ENCODE measurements at places on chromosomes 11 and 22. TPM values are rescaled to one million over a fixed set of nuclear protein-coding genes. Genes with fewer than 3 reads are reported as not detected.

The ARHGAP20 gene
- total RNA-seq: not detected

The TTC36 gene
- not detected for total RNA-seq

DNA sequence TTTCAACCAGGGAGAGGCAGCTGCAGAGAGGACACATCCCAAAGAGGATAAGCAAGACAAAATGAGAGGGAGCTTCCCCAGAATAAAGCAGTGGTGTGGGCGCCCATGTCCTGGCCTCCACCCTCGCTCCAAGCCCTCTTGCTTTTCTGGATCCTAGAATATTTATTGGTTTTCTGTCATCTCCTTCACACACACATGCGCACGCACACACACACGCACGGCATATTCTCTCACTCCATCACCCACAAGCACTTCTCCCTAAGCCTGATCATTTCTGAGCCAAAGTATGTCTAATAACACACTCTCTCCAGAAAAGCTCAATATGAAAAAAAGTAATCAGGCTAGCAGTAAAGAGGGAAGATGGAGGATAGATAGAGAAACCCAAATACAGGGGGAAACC is 7.6 kb downstream of the IGSF9B start:
- no peaks in the 10 kb centered on the region for H3K36me3 ChIP-seq
- no peak overlapping the region for H3K4me3 ChIP-seq
- H3K4me1 ChIP-seq: peaks cover 42% of the 10 kb centered on the region
- no peak overlapping the region for H3K27ac ChIP-seq

GRCh38 chr11:34627197-34627596 is 6.3 kb downstream of the EHF start:
- DNase-seq: no peak
- peaks cover 12% of the 10 kb centered on the region for H3K4me1 ChIP-seq
- H3K4me3 ChIP-seq: no peak overlapping the region

DNA sequence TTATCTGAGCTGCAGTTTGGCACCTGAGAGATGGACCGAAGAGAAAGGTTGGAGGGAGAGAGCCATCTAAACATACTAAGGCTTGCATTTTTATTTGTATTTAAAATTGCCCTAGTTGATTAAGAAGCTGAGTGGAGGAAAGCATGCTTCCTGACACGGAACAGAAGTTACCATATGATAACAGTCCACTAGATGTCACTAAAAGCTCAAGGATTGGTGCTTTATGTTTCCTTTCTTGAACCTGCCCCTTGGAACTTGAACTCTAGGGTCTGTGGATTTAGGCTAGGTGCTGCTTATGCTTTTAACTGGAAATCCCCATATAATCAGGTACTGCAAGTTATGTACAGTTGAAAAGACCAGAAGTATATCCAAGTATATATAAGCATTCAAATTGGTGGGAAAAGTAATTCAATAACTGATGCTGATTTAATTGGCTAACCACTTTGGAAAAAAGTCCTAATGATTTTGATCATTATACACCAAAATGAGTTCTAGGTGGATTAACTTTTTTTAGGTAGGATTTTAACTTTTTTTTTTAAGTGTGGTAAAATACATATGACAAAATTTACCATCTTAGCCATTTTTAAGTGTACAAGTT is 9.5 kb downstream of the RBMXL2 start:
- no peak overlapping the region for H3K4me3 ChIP-seq
- peaks cover 3% of the 10 kb centered on the region for H3K27me3 ChIP-seq
- no peaks in the 10 kb centered on the region for H3K4me1 ChIP-seq
- peak; percentile 74 for DNase-seq
- H3K27ac ChIP-seq: no peak overlapping the region

DNA sequence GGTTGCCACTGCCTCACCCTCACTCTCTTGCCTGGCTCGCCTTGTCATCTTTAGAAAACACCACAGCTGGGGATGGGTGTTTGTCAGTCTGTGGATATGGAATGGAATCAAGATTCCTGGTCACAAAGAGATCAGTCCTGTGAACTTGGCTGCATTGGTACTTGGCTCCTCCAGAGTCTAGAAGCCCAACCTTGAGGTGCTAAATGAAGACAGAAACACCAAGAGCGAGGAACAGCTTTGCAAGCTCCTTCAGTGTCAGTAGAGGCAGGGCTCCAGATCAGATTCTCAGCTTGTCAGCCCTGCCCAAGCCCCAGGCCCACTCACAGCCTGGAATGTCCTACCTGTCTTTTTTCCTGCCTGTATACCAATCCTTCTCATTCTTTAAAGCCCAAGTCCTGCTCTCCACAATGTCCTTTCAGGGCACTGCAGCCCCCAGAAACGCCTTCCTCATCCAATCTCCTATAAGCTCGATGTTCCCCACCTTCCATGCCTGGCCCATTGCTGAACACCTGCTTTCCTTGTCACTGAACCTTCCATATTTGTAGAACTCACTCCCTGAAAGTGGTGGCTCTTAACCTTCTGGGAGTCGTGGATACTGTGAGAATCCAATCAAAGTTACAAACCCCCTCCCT is 188.9 kb downstream of the BCR start:
- DNase-seq: no peak
- no peak overlapping the region for H3K27ac ChIP-seq
- no peaks in the 10 kb centered on the region for H3K27me3 ChIP-seq

DNA sequence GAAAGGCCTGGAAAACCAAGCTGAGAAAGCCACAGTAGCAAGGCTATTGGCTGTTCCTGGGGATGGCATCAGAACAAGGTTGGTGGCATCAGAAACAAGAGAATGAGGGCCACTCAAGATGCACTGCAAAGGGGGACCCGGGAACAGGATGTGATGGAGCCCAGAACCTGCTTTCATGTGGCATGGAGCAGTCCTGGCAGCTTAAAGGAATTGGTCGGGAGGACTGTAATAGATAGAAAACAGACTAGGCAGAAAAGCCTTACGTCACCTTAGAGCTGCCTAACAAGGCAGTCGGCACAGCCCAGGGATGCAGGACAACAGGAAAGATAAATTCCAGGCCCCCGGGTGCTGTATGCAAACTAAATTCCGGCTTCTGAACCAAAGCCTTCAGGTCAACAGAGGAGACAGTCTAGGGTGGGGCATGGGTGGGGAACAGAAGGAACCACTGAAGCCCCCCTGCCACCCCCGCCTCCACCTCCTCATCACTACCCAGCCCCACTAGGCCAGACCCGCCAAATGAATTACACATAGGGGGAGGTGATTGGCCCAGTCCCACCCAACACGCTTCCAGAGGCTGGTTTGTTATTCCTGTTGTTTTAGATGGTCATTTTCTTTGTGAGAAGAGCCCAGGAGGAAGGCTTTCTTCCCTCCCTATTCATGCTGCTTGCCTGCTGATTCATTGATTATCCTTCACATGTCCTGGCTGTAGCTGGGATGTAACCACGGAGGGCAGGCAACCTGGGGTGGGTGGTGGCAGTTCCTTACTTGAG is 25.7 kb upstream of the LRRC55 start:
- no peaks in the 10 kb centered on the region for H3K27me3 ChIP-seq
- no peak for DNase-seq
- H3K27ac ChIP-seq: no peak overlapping the region
- H3K4me3 ChIP-seq: no peak overlapping the region

GRCh38 chr11:12058425-12059115 is 50.1 kb upstream of the DKK3 start:
- peaks cover 21% of the 10 kb centered on the region for H3K4me1 ChIP-seq
- no peaks in the 10 kb centered on the region for H3K27me3 ChIP-seq

DNA sequence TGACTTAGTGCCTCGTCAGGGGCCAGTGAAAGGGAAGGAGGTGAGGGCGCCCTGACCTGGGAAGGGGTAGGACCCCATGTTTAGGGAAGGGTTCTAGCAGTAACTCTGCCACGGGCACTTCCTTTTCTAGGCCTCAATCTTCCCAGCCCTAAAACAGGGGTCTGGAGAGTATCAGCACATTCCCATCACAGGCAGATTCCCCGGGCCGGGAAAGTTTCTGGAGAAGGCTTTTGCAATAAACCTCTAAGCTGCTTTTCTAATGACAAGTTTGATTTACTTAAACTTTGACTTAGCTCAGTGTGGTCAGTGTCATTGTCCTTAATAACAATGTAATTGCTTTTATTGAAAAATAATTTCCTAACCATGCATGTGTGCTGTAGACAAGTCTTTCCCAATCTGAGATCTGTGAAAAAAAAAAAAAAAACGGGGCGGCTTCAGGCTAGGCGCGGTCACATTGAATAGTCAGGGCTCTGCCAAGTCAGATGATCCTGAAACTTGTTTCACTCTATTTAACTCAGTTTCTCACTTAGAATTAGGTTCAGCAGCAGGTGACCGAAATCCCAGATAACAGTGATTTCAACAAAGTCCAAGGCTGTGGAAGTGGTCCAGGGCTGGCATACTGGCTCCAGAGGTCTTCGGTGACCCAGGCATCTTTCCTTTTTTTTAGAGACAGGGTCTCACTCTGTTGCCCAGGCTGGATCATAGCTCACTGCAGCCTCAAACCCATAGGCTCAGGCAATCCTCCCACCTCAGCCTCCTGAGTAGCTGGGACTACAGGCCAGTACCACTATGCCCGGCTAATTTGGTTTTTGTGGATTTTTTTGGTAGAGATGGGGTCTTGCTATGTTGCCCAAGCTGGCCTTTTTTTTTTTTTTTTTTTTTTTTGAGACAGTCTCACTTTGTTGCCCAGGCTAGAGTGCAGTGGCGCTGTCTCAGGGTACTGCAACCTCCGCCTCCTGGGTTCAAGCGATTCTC is 19.5 kb upstream of the TAB1 start:
- no peak for DNase-seq
- no peak overlapping the region for H3K4me3 ChIP-seq
- H3K36me3 ChIP-seq: no peaks in the 10 kb centered on the region
- no peak overlapping the region for H3K27ac ChIP-seq
- no peaks in the 10 kb centered on the region for H3K4me1 ChIP-seq
- H3K27me3 ChIP-seq: no peaks in the 10 kb centered on the region

- H3K27ac ChIP-seq: no peak overlapping the region
- DNase-seq: no peak
- no peaks in the 10 kb centered on the region for H3K4me1 ChIP-seq
- H3K36me3 ChIP-seq: no peaks in the 10 kb centered on the region
Measured at GRCh38 chr11:44671234-44671633, 55.5 kb upstream of the TSPAN18 start.

DNA sequence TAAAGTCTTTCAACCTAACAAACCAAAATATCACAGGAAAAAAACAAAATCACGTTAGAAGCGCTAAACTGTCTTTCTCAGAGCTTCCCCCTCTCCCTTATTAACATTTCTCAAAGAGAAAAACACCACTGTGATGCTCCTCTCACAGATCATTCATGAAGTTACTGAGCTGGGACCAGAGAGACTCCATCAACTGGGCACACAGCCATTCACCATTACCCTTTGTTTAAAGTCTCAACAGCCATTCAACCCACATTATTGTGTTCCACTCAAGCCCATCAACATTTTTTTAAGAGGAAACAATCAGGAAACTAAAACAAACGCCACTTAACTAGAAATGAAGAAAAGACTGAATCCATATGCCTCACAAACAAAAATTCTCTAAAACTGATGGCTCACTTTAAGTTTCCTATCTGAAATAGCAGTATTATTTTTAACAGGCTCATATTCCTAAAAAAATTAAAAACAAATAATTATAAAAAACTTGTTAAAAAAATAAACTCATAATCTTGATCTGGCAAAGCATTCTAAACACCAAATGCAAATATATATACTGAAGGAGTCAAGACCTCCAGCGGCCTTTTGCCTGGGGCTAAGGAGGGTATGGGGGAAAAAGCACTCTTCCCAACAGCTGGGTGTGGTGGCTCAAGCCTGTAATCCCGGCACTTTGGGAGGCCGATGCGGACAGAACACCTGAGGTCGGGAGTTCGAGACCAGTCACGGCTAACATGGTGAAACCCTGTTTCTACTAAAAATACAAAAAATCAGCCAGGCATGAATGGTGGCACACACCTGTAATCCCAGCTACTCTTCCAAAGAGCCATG is 14.0 kb downstream of the CELF1 start:
- DNase-seq: no peak
- no peak overlapping the region for H3K27ac ChIP-seq
- no peaks in the 10 kb centered on the region for H3K27me3 ChIP-seq
- no peak overlapping the region for H3K4me3 ChIP-seq

DNA sequence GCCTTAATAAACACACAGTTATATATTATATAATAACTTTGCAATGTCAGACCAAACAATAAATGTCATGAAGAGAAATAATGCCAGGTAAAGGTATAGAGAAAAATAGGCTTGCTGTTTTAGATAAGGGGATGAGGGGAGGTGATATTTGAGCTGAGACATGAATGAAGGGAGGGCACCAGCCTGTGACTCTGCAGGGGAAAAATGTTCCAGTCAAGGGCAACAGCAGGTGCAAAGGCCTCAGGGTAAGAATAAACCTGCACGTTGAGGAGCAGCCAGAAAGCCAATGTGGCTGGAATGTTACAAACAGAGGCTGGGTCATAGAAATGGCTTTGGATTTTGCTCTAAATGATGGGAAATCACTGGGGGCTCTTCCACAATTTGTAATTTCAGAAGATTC is 519.6 kb downstream of the SOX6 start:
- H3K36me3 ChIP-seq: no peaks in the 10 kb centered on the region
- no peak overlapping the region for H3K27ac ChIP-seq
- H3K27me3 ChIP-seq: no peaks in the 10 kb centered on the region
- DNase-seq: no peak

- no peaks in the 10 kb centered on the region for H3K4me1 ChIP-seq
- H3K4me3 ChIP-seq: no peak overlapping the region
- H3K36me3 ChIP-seq: no peaks in the 10 kb centered on the region
Measured at GRCh38 chr22:39647836-39648629, 77.5 kb downstream of the CACNA1I start.

DNA sequence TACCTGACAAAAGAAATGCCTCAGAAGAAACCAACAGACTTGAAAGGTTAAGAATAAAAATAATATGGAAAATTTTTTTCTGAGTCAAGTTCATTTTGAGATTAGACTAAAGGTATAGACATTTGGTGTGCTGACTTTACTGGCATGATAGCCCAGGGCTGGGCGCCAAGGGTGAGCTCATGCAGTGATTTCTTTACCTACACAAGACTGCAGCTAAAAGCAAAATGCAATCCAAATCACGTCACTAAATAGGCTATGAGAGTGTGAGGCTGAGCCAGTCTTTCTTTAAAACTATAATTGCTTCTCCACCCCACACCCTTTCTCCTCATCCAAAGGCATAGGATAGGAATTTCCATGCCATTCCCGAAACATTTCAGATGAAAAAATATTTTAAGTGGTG is 196.5 kb downstream of the FAM76B start:
- no peaks in the 10 kb centered on the region for H3K27me3 ChIP-seq
- no peaks in the 10 kb centered on the region for H3K36me3 ChIP-seq
- H3K4me3 ChIP-seq: no peak overlapping the region

DNA sequence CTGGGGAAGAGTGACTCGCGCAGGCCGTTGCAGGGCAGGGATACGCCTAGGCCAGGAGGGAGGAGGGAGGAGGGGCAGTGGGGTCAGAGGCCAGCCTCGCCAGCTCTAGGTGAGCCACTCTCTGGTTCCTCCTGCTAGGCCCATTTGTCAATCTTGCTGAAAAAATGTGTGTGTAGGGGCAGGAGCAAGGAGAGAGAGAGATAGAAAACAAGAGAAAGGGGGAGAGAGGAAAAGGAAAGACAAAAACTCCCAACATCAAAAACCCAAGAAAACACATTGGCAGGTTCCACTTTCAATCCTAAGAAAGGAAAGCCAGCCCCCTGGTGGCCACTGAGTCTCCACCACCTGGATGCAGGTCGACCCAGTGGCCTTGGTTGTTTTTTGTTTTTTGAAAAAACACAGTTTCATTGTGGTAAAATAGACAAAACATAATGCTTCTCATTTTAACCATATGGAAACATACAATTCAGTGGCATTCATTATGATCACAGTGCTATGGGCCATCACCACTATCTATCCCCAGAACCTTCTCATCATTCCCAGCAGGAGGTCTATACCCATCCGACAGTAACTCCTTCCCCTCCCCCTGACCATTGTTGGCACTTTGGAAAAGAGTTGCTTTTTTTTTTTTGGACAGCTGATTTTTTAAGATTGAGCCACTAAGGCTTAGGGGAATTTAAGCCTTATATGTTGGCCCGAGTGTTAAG is 10.9 kb downstream of the OMP start:
- no peaks in the 10 kb centered on the region for H3K4me1 ChIP-seq
- no peaks in the 10 kb centered on the region for H3K27me3 ChIP-seq
- no peak overlapping the region for H3K27ac ChIP-seq
- DNase-seq: no peak

Data from natural killer cell (primary cell).